ENCODE measurements at places on chromosomes 16 and 17.

DNA sequence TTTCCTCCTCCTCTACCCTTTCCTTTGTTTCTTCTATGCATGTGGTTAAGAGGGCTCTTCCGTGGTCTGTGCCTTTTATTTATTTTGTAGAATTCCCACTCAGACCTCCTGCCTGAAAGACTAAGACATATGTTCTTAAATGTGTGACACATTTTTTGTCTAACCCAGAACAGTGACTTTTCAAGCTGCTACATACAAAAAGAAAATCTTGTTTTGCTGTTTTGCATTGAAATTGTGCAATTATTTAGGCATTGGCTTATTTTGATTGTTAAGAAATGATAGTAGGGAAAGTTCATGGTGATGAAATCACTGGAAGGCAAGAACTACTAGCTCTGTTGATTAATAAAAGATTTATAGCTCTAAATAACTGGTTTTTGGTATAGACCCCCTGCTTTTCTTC is 76.8 kb downstream of the TUBD1 start:
- no peak for DNase-seq

GRCh38 chr16:15690296-15690695 is 40.3 kb downstream of the NDE1 start:
- DNase-seq = no peak

GRCh38 chr17:67656494-67657203 is 61.1 kb upstream of the NOL11 start:
- no peak for DNase-seq

GRCh38 chr17:806346-806745 is 24.2 kb downstream of the MRM3 start:
- DNase-seq = no peak

DNA sequence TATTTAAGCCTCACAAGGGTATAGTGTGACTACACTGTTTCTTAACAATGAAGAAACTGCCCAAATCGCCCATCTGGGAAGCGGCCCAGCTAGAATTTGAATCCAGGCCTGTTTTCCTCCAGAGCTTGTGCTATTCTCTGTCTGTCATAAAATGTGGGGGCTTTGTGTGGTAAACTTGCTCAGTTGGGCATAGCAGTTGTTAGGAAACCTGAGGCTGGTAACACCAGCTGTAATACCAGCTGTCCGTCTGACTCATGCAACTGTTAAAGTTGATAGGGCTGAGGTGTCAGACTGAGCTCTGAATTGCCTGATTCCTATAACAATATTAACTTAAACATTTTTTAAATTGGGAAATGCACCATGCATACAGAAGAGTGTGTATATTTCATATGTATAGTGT is 9.3 kb downstream of the NOD2 start:
- no peak for DNase-seq

DNA sequence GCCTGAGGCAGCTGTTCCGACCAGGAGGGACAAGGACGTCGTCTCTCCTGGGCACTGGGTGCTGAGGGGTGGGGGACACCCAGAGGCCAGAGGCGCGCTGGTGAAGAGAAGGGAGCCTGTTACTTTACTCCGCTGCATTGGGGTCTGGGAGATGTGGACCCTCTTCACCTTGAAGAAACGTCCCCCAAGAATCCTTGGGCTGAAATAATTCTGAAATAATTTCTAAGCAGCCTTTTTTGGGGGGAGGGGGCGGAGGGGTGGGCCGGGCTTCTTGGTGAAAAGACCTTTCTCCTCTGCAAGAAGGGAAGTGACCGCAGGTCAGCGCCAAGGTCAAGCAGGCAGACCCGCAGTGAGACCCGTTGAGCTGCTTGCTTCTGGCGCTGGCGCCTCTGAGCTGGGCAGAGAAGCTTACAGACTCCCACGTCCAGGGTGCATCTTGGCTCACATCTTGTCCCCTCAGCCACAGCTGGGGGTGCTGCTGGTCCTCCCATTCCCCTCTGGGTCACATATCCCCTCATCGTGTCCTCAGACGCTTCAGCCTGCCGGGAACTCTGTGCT is 1.1 kb downstream of the SYT17 start:
- no peak for DNase-seq

- DNase-seq = no peak
Measured at GRCh38 chr16:9206156-9206555, 114.7 kb downstream of the HAPSTR1 start.
